ENCODE measurements at places on chromosomes 12 and 14.

- ATAC-seq, result no peak
These were observed 152.6 kb downstream of the PRKCH start for GRCh38 chr14:61474015-61474414.

GRCh38 chr14:35380794-35381193, 23.8 kb downstream of the NFKBIA start:
- no peak for ATAC-seq

DNA sequence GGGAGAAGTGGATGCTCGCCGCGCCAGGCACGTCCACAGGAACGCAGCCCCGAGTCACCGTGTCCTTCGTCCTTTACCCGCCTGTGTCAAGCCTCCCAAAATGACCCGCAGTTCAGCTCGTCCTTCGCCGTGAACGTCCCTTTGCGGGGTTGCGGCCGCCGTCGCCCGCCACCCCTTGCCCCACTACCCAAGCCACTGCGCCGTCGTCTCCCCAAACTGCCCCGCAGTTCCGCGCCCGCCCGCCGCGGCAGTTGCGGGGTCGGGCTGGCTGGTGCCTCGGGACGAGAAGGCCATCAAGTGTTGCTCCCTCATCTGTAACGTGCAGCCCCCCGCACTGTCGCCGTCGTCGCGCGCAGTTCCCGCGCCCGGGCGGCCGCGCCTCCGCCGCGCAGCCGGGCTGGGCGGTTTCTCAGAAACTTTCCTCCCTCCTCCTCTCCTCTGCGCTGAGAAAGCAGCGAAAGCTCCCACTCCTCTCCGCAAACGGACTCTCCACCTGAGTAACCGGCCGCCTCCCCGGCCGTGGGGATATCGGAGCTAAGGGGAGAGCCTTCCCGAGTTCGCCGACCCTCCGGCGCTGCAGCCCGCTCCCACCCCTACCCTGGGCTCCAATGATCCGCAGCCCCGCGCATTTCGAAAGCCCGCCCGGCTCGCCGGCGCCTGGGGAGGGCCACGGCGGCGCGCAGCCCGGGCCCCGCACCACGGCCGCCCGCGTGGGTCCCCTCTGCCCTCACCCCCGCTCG, 6.7 kb downstream of the CDKN1B start:
- ATAC-seq, result peak; percentile 25

GRCh38 chr12:113630625-113631024, 159.0 kb upstream of the LHX5 start:
- ATAC-seq, result no peak

- ATAC-seq, result peak; percentile 17
These were observed 51.4 kb upstream of the IFNG-AS1 start for GRCh38 chr12:67937822-67938221.

DNA sequence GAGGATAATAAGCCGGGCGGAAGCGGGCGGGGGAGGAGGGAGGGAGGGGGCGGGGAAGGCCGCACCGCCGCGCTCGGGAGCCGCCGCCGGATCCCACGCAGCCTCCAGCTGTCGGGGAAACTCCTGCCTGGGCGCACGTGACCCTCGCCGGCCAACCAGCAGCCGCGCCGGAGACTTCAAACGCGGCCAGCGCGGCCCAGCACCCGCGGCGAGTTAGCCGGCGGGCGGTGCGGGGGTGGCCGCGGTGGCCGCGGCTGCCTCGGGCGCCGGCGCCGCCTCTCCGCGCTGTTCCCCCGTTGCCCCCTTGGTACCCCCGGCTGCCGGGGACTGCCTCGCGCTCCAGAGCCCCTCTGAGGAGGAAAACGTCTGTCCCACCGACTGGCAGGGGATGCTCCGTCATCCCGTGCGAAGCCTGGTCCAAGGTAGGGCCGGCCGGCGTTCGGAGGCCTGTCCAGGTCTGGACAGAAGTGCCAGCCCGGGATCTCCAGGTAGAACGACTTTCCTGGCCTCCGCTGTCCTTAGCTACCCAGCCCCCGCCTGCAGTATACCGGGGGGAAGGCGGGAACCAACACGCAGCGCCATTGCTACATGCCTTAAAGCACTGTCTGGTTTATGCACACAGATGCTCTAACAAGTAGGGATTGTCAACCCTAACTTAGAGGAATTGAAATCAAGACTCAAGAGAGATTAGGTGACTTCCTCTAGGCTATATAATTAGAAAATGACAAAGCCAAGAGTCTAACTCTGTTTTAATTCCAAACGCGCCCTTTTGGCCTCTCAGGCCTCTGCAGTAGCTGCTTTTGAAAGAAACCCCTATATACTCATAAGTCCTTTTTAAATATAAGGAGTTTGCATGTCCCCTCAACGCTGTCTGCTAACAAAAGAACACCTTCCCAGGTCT, at the start of gene YAF2:
YAF2 (minus strand) TSS at position 9 of the 901 bp plus-strand sequence. CDS start 68 bp downstream, outside the sequence.
- ATAC-seq, result peak; percentile 92

DNA sequence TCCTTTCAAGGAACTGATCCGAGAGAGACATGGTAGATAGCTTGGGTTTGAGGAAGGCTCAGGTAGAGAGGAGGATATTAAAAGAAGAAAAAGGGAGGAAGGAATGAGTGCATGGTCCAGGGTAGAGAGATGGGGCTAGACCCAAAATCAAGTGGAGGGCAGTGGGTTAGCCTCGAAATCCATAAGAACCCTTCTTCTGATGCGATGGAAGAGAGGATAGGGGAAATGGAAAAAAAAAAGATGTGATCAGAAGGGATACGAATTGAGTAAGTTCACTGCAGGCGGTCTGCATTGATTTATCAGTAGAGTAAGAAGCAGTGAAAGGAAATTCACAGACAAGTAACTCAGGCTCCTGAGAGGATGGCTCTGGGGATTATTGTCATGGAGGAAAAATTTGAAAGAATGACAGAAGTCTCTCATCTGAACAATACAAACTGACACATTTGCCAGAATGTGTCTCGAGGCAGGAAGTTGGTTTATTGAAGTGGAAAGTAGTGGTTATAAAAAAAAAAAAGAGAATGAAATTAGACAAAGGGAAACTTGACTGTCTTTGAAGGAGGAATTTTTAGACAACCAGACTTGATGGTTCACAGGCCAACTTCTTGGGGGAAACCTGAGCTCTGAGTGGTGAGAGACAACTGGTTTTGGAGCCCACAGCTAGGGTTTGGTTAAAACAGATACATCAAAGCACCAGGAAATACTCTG, 10.2 kb downstream of the PPFIBP1 start:
- ATAC-seq, result no peak

GRCh38 chr12:52497975-52498374, 4.9 kb upstream of the KRT6A start:
- no peak for ATAC-seq

- ATAC-seq, result peak; percentile 92
These were observed 17.2 kb downstream of the PPFIBP1 start for GRCh38 chr12:27541031-27541719.

GRCh38 chr14:59919570-59920377, at the start of gene LRRC9:
TSS of gene LRRC9 (plus strand) at chr14:59920144.
- ATAC-seq, result no peak

GRCh38 chr12:71075743-71076142, 82.1 kb downstream of the TSPAN8 start:
- ATAC-seq, result no peak

GRCh38 chr12:104930388-104931326, 27.4 kb downstream of the SLC41A2 start:
- ATAC-seq, result no peak

DNA sequence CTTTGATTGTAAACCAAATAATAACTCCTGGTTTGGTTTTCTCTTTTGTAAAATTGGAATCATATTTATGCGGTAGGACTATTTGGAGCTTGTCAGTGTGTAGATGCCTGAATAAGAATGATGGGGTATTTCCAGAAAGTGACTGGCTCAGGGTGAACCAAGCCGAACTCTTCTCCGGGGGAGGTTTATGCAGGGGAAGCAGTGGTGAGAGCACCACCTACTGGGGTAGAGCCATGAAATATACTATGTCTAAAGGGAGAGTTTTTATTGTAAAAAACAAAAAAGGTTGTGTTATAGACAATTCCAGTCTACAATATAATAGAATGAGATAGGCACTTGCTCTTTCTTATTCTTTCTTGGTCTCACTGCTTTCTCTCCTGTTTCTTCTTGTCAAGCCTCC, 222.9 kb upstream of the SLC16A7 start:
- no peak for ATAC-seq

- peak; percentile 53 for ATAC-seq
These were observed 2.9 kb upstream of the PTHLH start for GRCh38 chr12:27975222-27976136.

DNA sequence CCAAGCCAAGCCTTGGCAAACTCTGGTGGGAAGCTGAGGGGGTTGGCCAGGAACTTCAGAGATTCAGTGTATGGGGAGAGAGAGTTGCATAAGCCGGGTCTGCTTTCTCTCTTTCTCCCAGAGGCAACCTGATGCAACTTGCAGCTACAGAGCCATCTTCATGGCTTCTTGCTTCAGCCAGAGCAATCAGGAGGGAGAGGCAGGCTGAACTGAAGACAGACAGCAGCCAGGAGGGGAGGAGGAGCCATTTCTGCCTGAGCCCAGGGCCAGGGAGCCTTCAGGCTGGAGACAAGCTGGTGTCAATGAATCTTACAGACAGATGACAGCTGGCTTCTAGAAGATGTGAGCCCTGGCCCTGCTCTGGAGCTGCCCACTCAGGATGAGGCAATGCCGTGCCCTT, 18.7 kb downstream of the NPC2 start:
- ATAC-seq, result no peak

DNA sequence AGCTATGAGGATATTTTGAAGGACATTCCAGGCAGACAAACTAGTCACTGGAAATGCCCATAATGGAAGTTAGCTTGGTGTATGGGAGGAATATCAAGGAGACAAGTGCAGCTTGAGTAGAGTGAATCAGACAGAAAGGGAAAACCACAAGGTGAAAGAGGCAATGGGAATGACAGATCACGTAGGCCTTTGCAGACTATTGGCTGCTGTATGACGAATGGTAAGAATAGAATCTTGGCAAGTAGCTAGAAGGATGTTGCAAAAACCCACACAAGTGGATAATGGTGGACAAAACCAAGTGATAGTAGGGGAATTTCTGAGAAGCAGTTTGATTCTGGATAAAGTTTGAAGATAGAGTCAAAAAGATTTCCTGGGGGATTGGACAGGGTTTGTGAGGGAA, 196.9 kb upstream of the NOVA1 start:
- no peak for ATAC-seq

- peak; percentile 62 for ATAC-seq
These were observed 10.3 kb upstream of the SERPINA3 start for GRCh38 chr14:94601884-94602391.

DNA sequence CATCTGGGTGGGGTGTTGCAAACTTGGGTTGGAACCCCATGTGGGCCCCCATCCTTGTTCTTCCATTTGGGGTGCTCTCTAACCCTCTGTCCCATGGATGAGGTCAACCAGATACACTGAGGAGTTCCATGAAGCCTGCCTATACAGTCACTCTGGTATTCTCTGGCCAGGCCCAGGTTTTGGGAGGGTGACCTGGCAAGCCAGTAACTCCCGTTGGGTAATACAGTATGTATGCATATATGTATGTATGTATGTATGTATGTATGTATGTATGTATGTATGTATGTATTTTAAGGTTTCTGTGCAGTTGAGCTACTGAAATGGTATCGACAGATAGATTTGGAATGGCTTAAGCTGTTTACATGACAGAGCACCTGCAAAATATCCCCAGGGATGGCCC, 12.8 kb upstream of the HELB start:
- peak; percentile 26 for ATAC-seq

DNA sequence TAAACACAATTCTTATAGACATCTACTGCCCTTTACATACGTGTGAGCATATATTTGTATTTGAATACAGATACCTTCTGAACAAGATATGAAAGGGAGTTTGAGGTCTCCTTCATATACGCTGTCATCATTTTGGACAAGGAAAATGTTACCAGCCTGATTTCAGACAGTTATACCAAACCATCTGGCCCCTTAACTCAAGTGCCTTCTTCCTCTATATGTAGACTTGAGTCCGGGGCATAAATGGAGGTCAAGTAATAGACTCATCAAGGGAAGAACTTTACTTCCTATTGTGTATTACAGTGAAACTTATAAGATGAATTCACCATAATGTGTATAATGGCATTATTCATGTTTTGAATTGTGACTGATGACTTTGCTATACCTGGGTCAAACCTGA, 52.2 kb downstream of the FAR2 start:
- no peak for ATAC-seq

GRCh38 chr12:50221228-50222008, 54.2 kb upstream of the CERS5 start:
- ATAC-seq, result no peak

- no peak for ATAC-seq
These were observed 42.0 kb downstream of the GPATCH2L start for GRCh38 chr14:76193696-76194095.

- no peak for ATAC-seq
These were observed 151.2 kb upstream of the KRR1 start for GRCh38 chr12:75662511-75663159.

DNA sequence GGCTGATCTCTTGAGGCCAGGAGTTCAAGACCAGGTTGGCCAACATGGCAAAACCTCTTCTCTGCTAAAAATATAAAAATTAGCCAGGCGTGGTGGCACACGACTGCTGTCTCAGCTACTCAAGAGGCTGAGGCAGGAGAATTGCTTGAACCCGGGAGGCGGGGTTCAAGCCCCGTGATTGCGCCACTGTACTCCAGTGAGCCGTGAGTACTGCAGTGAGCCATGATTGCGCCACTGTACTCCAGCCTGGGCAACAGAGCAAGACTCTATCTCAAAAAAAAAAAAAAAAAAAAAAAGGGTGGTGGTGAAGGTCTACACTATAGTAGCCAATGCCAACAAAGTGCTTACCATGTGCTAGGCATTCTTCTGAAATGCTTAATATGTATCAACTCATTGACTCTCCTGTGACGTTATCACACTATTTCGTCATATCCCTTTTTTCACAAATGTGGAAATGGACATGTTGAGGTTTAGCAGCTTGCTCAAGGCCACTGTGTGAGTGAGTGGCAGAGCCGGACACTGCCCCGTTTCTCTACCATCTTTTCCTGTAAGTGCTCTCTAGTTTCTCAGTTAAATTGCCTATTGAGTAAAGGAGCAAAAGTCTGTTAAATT, 59.6 kb downstream of the GNS start:
- no peak for ATAC-seq

- ATAC-seq, result peak; percentile 53
These were observed 3.6 kb upstream of the TNFRSF1A start for GRCh38 chr12:6345319-6346091.

GRCh38 chr14:93056840-93057585, 58.7 kb downstream of the ITPK1 start:
- ATAC-seq, result no peak

DNA sequence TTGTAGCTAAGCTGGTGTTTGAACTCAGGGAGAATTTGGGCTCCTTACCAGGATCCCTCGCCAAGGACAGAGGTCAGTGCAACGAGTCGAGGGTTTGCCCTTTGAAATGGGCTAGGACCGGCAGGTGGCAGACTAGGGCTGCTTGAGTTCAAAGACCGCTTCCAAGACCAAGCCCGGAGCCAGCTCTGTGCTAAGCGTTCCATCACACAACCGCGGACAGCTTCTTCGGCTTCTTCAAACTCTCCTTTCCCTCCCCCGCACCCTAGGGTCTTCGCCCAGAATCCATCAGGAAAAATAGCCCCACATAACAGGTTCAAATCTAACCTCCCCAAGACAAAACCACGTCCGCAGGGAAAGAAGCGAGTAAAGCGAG, 705 bp upstream of the FLVCR2 start:
- peak; percentile 90 for ATAC-seq

- ATAC-seq, result peak; percentile 87
These were observed at the start of gene CALM1 for GRCh38 chr14:90396341-90397339. TSS of gene CALM1 (plus strand) at chr14:90397029. CDS start at chr14:90397231, 202 bp downstream.

GRCh38 chr12:93497456-93497855, 30.1 kb downstream of the MRPL42 start:
- no peak for ATAC-seq

GRCh38 chr12:109949089-109949488, 47.1 kb downstream of the GIT2 start:
- no peak for ATAC-seq

Measured in esophagus mucosa (tissue), 1 donor.